Stimulated activated CD4-positive, alpha-beta T cell treated with anti-CD3 and anti-CD28 coated beads, Interleukin-4, amount 100 ng/mL, for 1 hour (primary cell): ENCODE measurements at places on chromosomes 12 and 14.

- DNase-seq: no peak
Observed at GRCh38 chr14:21168055-21168454, 12.2 kb upstream of the OR5AU1 start.

- DNase-seq: no peak
Observed at GRCh38 chr12:98504368-98504617, 11.1 kb upstream of the TMPO start.

DNA sequence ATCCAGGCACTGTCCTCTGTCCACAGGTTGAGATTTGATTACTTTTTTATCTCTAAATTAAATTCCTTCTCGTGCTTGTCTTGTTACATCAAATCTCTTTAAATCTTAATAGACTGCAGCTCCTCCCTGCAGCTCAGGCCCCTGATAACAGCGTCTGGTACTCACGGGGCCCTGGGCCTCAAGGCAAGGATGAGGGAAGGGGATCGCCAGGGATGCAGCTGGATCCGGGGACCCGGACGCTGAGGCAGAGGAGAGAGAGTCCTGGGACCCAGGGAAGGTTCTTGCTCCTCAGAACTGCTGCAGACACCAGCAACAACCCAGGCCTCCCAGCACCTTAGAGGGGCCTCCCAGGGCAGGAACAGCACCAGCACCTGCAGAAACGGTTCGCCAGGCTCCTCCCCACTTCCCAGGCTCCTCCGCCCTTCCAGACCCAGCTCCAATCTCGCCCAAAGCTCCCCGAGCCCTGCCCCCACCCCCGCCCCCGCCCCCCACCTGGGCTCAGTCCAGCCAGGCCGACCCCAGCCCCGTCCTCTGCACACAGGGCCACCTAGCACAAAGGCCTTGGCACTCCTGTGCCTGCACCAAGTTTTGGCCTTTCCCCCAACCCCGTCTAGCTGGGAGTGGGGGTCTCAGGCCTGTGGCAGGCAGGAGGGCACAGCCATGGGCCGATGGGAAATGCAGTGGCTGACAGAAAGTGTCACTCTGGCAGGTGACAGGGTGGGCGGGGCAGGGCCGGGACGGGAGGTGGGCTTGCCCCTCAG is 60.3 kb upstream of the GALNT9 start:
- DNase-seq: no peak

GRCh38 chr12:1922075-1922709 is 3.7 kb upstream of the CACNA2D4 start:
- no peak for DNase-seq

DNA sequence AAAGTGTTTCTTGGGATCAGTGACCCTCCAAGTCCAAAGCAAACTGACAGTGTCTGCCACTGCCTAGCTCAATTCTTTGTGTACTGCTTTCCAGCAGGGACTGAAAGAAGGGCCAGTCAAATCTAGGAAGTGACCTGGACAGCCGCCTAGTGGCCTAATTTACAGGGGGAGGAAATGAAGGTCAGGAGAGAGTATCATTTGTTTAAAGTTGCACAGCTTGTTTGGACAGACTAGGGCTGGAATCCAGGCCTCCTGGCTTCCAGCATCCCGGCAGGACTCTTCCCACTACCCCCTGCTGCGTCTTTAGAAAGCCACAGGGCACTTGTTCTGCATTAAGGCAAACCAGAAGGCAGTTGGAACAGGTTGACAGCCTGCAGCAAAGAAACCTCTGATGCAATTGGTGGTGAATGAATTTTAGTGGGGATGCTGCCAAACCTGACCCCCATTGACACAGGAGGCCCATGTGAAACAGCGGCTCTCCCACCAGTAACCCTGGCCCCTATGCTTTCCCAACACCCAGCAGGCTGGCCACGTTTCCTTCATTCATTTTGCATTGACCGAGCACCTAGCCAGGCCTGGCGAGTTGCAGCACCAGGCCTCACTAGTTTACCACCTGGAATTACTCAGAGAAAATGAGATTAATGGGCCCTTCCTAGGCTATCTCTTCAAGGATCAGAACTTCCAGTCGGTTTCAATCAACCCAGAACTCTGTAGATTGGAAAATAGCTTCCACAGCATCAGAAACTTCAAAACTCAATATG is 28.2 kb downstream of the GALNT16 start:
- DNase-seq: no peak

DNA sequence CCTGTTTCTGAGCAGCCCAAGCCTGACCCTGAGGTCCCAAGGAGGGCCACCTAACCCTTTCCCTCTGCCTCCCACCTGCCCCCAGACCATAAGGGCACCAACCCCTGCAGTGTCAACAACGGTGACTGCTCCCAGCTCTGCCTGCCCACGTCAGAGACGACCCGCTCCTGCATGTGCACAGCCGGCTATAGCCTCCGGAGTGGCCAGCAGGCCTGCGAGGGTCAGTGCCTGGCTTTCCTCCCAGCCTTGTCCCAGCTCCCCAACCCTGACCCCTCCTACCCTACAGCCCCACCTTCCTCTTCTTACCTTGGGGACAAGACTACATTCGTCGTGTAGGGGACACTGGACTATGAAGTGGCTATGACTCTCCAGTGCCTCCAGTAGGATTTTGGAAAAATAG is 33.7 kb upstream of the LRP1-AS start:
- no peak for DNase-seq

DNA sequence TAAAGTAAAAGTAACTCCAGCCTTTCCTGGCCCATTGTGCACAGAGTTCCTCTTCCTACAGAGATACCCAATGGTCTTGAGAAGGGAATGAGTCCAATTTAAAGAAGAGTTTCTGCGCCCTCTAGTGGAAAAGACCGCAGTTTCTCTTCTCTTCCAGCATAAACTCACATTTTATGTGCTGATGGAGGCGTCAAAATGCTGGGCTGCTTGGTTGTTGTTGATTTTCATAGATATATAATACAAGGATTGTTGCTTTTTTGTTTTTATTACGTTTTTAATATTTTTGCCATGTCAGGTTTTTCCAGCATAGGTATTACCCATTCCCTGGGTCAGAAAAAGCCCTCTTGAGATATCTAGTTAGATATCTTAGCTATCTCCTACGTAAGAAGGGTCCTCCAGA is 356.9 kb upstream of the STXBP6 start:
- no peak for DNase-seq

- DNase-seq: no peak
Observed at GRCh38 chr12:80625051-80625450, 82.4 kb upstream of the MYF6 start.

DNA sequence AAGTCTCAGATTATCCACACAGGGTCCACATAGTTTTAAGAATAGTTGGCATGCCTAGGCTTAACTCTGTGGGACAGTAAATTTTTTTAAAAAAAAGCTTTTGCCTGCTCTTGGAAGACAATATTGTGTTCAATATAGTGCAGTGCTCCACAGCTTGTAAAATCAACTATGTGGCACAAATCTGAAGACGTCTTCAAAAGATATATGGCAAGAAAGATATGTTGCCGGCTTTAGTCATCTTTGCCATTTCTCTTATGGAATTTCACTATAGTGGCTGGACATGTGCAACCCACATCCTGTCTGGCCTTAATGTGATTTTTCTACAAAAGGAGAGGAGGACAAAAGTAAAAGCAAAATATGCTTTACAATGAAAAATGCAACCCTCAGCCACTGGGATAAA is 90.5 kb downstream of the MGST1 start:
- no peak for DNase-seq

DNA sequence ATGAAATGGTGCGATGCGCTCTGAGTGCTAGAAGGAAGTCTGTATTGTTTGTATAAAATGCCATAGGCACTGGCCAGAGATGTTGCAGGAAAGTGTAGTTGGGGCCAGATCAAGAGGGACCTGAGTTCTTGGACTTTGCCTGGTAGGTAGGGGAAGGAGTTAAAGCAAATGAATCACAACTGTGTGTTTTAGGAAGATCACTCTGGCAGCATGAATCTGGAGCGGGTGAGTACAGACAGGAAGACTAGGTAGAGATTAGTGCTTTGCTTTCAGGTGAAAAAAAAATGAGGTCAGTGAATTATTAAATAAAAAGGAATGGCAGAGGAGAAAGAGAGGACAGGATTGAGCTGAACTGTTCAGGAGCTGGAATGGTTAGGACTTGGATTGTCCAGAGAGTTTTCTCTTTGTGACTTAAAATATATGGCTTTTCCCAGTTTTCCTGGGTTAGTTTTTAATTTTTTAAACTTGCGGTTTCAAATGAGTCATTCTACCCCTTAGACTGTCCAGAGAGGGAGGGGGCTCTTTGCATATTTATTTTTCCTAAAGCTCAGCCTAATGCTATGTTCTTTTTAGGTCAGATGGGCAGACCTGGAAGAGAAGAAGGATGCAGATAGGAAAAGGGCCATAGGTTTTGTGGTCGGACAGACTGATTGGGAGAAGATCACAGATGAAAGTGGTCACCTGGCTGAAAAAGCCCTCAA is 41.1 kb downstream of the PROX2 start:
- no peak for DNase-seq

DNA sequence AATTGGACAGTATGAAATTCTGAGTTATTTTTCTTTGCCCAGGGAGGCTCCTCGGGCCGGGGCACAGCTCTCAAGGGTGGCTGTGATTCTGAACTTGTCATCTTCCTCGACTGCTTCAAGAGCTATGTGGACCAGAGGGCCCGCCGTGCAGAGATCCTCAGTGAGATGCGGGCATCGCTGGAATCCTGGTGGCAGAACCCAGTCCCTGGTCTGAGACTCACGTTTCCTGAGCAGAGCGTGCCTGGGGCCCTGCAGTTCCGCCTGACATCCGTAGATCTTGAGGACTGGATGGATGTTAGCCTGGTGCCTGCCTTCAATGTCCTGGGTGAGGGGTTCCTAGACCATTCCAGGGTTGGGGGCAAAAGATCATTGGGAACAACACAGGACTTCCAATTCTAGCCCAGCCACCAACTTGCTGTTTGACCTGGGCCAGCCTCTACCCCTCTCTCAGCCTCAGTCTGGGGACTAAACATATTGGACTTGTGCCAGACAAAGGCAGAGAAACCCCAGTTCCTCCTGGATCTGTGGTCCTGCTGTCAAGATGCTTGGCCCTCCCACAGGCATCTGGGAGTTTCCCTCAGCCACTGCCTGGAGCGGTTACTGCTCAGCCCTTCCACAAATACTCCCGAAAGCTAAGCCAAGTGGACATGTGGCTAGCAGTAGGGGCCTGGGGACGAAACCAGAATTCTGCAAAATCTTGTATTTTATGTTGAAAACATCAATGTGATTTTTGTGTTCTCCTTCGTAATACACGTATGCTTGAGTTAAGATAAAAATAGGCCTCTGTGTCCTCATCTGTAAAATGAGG is 3.5 kb downstream of the OAS3 start:
- no peak for DNase-seq

GRCh38 chr12:12467688-12468261 is 94.9 kb downstream of the DUSP16 start:
- peak; percentile 15 for DNase-seq

DNA sequence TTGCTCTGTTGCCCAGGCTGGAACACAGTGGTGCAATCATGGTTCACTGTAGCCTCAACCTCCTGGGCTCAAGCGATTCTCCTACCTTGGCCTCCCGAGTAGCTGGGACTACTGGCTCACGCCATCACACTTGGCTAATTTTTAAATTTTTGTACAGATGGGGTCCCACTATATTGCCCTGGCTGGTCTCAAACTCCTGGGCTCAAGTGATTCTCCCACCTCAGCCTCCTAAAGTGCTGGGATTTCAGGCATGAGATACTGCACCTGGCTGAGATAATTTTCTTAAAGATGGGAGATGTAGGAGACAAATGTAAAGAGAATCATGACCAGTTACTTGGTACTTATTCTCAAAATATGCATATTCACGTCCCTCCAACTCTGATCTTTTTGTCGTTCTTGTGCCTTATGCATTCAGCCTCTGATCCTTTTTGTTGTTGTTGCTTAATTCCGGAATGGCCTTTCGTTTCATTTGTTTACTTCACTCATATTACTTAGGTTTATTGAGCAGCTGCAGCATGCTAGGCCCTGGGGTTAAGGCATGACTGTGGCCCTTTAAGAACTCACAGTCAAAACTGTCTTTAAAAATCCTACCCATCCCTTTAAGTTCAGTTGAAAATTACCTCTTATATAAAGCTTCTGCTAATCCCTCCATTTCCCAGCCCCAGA is 8.9 kb downstream of the RBMS2 start:
- no peak for DNase-seq

- no peak for DNase-seq
Observed at GRCh38 chr14:79036441-79036840, 866.3 kb downstream of the NRXN3 start.

GRCh38 chr12:131592972-131593371 is 117.9 kb upstream of the SFSWAP start:
- DNase-seq: no peak

DNA sequence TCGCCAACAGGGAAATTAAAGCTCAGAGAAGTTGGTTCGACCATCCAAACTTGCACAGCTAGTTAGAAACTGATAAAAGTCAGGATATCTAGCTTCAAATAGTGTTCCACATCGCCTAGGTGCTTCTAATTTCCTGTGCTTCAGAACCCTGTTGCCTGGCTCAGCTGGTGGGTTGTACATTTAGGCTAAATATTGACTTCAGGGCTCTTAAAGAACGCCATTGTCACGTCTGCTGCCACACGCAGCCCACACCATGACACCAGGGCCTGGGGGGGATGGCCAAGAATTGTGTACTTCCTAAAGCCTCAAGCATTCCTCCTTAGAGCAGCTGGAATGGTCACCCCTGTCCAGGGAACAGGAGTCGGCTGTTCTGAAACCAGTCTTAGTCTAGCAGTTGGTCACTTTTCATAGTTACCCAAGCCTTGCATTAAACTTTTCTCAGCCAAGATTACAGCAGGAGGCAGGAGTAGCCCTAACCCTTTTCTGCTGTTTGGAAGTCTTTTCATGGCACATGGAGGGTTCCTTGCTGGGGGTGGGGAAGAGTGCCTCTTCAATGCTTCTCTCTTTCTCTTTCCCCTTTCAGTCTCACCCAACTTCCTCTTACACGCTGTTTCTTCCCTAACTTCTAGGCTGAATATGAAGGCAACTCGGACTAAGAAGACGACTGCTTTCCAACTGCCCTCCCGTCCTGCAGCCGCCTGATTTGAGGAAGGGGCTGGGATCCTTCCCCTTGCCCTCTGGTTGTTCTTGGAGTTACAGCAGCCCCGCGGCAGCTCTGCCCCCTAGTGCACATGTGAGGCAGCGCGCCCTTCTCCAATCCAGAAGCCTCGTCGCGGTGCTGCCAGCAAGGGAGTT is 17.1 kb downstream of the FOS start:
- peak; percentile 79 for DNase-seq

GRCh38 chr14:93970965-93971634 is 5.3 kb downstream of the ASB2 start:
- DNase-seq: peak; percentile 62

DNA sequence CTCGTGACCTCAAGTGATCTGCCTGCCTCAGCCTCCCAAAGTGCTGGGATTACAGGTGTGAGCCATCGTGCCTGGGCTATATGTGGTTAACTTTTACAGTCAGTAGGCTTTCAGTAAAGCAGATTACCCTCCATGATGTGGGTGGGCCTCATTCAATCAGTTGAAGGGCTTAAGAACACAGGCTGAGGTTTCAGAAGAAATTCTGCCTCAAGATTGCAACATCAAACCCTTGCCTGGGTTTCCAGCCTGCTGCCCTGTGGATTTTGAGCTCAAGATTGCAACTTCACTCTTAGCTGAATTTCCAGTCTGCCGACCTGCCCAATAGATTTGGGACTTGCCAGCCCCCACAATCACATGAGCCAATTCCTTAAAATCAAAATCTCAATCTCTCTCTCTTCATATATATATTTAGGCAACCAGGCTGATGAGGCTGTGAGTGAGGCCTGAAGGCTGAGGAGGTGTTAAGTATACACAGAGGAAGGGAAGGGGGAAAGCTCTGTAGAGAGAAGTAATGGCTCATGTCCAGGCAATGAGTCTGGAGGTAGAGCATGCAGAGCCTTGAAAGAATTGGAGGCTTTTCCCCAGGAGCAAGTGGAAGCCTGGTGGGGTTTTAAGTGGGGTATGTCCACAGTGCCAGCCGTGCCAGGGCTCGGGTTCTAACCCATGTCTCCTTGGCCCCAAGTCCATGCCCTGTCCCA is 33.3 kb upstream of the ACTN1 start:
- DNase-seq: no peak
